ENCODE measurements at places on chromosomes 1 and 21.

- DNase-seq, result no peak
Observed at GRCh38 chr1:184404727-184405027, 17.8 kb downstream of the C1orf21 start.

DNA sequence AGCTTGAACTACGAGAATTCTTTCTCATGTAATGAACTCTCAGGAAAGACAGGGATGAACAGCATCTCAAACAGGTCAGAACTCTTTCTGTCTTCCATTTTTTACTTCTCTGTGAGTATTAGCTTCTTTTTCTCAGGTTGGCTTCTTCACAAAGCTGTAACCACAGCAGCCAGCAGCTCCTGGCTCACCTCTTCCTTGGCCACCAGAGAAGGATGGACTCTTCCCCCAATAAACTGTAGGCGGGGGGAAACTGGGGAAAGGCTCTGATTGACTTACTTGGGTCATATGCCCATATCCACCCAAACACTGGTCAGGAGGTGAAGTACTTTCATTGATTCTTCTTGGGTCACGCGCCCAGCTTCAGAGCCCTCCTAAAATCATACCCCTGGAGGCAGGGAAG, 14.4 kb upstream of the ENAH start:
- DNase-seq, result no peak

GRCh38 chr1:58919959-58920321, 136.1 kb upstream of the JUN start:
- DNase-seq, result no peak

DNA sequence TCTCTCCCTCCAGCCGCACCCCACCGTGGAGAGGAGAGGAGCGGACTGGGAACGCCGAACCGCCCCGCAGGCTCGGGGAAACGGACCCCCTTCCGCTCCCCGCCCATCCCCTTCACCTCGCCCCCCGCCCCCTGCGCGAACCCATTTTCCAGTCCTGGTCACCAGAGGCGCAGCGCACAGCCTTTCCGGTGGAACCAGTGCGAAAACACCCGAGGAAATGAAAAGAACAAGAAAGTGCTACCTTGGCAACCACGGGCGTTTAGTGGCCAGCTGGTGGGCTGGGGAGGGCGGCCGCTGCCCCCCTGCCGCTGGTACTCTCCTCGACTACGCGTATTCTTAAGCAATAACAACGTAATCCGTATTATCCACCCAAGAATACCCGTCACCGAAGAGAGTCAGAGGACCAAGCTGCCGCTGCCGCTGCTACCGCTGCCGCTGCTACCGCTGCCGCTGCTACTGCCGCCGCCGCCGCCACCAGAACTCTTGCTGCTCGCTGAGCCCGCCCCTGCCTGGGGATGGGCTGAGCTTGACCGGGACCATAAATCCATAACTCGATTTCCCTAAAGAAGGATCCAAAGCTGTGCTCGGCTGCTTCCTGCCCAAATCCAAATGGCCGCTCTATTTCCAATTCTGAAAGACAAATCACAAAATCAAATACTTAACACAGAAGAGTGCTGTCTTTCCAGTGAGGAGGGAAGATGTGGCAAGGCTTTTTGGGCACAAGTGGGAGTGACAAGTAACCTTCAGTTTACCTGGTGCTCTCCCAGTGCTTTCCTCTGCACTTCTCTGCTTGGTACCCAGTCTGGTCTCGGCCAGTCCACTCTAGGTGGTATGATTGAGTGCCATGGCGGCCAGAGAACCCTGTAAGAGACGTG, 125.2 kb upstream of the DPYD start:
- no peak for DNase-seq

GRCh38 chr1:23419180-23419579, 5.4 kb downstream of the TCEA3 start:
- no peak for DNase-seq

- no peak for DNase-seq
Observed at GRCh38 chr1:205077158-205077933, 6.9 kb downstream of the TMEM81 start.

Data from GM04503 (cell line).